Ovary (tissue), 10 donors: ENCODE measurements at places on chromosomes 5 and 9.

- no peak for DNase-seq
- H3K27me3 ChIP-seq = no peaks in the 10 kb centered on the region
- H3K4me3 ChIP-seq = no peak overlapping the region
- no peak overlapping the region for H3K27ac ChIP-seq
Measured at GRCh38 chr5:39167141-39167971, 52.0 kb downstream of the FYB1 start.

DNA sequence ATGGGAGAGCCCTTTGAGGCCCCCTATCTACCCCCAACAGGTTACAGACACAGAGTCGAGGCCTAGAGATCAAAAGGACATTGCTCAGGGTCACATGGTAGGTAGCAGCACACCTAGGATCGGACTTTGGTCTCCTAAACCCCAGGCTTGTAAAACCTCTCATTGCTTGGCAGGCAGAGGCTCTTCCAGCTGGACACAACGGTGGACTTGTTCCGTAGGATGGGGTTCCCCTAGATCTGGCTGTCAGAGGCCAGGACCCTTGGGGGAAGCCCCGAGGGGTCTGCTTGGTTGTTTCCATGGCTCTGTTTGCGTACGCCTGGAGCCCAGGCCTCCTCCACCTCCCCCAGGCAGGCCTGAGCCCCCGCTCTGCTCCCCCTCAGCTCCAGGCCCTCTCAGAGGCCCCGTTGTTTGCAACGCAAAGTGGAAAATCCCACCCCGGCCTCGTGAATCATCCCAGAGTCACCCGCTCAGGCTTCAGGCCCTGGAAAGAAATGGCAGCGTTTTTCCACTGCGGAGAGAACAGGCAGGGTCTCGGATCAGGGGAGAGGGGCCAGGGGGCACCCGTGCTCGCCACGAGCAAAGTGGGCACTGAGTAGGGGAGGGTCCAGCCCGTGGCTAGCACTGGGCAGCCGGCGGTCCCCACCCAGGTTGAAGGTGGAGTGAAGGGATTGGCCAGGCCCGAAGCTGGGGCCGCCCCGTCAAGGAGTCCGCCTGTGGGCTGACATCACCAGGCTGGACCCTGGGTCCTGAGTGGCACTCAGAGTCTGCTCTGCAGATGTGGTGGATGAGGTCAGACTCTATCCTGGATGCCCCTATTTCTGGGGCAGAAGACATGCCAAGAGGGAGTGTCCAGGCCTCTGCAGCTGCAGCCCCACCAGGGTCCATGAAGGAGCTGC is 19.8 kb downstream of the COL27A1 start:
- no peak overlapping the region for H3K27ac ChIP-seq
- H3K4me3 ChIP-seq = no peak overlapping the region

GRCh38 chr9:115138151-115138550 is 20.2 kb upstream of the TNC start:
- H3K4me1 ChIP-seq = no peaks in the 10 kb centered on the region
- no peak for DNase-seq
- H3K36me3 ChIP-seq = no peaks in the 10 kb centered on the region
- no peaks in the 10 kb centered on the region for H3K27me3 ChIP-seq
- H3K4me3 ChIP-seq = no peak overlapping the region

DNA sequence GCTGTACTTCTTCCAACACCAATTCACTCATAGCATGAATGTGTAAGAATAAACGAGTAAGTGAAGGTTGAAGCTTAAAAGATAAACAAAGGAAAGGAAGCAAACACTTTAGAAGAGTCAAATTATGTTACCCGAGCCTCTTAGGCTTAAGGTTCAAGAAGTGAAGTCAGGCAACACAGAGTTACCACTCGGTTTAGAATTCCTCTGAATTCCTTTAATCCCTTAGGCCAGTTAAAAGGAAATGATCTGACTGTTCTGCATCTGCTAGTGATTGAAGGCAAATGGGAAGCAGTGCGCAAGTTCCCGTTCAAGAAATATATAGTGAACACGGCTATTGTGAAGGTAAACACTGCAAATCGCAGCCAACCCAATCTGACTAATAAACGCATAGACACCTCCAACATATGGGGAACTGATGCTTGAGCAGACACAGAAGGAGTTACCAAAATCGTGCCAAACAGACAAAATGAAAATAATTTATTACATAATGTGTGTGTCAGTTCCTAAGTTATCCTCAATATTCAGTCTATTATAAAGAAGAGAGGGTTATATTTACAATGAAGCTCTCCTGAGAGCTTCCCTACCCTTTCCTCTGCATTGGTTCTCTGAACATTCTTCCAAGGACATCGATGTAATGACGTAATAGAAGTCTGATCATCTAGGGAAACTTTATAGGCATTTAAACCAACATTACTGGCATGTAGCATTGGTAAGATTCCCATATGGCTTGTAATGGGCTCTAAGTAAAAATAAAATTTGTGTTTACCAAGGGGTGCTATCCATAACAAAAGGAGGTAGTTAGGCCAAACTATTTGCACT is 837.1 kb upstream of the ZNF608 start:
- no peak for DNase-seq
- no peaks in the 10 kb centered on the region for H3K36me3 ChIP-seq
- peaks cover 3% of the 10 kb centered on the region for H3K4me1 ChIP-seq
- H3K27me3 ChIP-seq = no peaks in the 10 kb centered on the region
- H3K27ac ChIP-seq = no peak overlapping the region

GRCh38 chr5:1101961-1102713 is 9.7 kb downstream of the SLC12A7 start:
- DNase-seq = no peak
- H3K36me3 ChIP-seq = no peaks in the 10 kb centered on the region
- peaks cover 15% of the 10 kb centered on the region for H3K4me1 ChIP-seq
